H9 (cell line): ENCODE measurements at places on chromosomes 12 and 14. TPM values are rescaled to one million over a fixed set of nuclear protein-coding genes. Genes with fewer than 3 reads are reported as not detected.

GRCh38 chr14:90593254-90594040 lies 196.6 kb downstream of the CALM1 start:
- DNase-seq, result no peak

GRCh38 chr14:62206456-62206855 lies 444.2 kb downstream of the SNAPC1 start:
- DNase-seq, result no peak

GRCh38 chr12:45622210-45622937 lies 107.1 kb upstream of the ARID2 start:
- no peak for DNase-seq

DNA sequence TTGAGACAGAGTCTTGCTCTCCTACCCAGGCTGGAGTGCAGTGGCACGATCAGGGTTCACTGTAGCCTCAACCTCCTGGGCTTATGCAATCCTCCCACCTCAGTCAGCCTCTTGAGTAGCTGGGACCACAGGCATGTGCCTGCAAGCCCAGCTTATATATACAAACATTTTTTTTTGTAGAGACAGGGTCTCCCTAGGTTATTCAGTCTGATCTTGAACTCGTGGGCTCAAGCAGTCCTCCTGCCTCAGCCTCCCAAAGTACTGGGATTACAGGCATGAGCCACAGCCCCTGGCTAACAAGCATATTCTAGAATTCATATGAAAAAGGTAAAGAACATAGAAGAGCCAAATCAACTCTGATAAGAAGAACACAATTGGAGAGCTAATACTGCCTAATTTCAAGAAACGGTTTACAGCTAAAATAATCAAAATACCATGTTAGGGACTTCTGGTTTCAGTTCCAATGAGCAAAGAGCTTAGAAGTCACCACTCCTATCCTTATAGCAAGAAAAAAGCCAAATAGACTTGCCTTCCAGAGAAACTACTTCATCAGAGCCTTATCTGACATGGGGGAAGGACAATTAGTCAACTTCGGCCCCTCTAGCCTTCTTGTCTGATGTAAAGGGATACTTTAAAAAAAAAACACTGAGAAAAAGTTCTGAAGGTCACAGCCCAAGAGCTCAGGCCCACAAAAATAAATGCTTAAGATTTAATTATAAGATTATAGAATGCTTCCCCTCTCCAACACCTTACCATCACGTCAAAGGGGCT lies 37.6 kb downstream of the TMEM116 start:
- DNase-seq, result no peak

GRCh38 chr12:1094714-1095113 lies 103.7 kb downstream of the ERC1 start:
- no peak for DNase-seq

DNA sequence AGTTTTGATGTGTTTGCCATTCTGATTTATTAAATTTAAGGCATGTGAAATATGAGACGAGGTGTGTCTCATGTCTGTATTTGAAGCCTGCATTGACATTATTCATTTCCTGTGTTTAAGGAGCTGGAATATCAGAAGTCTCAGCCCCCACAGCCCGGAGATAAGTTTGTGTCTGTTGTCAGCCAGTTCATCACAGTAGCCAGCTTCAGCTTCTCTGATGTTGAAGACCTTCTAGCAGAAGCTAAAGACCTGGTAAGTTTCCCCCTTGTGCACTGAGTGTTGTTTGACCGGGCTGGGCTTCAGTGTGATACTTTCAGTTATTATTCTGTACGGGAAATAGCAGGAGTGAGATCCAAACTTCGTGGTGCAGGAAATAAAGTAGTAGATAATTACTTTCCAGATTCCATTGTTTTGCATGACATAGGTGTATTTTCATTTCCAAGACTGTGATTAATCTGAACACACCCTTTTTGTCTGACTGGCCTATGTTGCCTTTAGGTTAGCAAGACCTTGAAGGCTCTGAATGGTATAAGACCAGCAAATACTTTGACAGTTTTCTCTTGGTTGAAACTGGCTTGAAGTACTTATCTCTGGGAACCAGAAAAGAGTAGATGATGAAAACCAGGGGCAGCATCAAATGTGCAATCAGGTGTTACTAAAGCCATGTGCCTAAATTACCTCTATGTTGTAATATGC lies 101.5 kb downstream of the GPR135 start:
- no peak for DNase-seq

GRCh38 chr12:12776261-12776660 lies 9.2 kb upstream of the APOLD1 start:
- DNase-seq, result no peak

DNA sequence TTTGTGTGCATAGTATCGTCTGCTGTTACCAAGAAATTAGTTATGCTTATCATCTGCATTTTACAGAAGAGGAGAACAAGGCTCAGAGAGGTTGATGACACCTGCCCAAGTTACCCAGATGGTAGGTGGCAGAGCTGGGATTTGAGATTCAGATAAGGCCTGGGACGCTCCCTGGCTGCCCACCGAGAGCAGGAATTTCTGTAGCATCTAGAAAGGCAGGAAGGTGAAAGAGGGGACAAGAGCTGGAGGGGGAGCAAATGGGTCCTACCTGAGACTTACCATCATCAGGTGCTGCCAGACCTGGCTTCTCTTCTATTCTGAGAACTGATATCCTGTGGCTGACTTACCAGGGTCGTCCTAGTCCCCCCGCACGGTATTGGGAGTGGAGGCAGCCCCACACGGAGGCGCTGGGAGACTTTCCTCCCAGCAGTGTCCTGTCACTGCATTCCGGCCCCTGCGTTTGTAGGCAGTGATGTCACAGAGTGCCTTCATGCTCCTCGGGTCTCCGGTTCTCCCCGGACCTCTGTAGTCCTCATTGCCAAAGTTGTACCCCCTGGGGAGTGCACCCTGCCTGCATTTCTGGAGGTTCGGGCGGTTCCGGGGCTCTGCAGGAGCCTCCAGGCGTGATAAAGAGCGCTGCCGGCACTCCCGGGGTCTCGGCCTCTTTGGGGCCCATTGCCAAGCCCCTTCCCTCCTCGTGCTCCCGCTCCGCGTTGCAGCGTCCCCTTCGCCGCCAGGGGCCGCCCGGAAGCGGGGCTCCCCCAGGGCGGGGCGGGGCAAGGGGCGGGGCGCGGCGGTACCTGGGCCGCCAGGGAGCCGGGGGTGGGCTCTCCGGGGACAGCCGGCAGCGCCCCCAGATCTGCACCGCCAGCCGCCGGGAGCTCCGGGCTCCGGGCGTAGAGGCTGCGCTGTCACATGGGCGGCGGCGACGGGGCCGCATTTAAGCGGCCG lies at the start of gene CABP1:
Gene CABP1, plus strand, starts transcription at position 856 of the 951 bp plus-strand sequence. Its CDS starts 60 bp downstream, at position 916.
- DNase-seq, result peak; percentile 88

- DNase-seq, result no peak
Measured at GRCh38 chr12:79143803-79144202, 279.2 kb downstream of the SYT1 start.

GRCh38 chr14:93956514-93957332 lies 19.6 kb downstream of the ASB2 start:
- DNase-seq, result no peak

- peak; percentile 33 for DNase-seq
Measured at GRCh38 chr12:103955811-103956508, 9.7 kb upstream of the TDG start.

GRCh38 chr12:5369298-5369697 lies 62.6 kb upstream of the NTF3 start:
- no peak for DNase-seq

PMCH gene
- not detected in 2 replicates for total RNA-seq

DNAI7 gene
- total RNA-seq, result not detected in 2 replicates

PRKCH gene
- 5.2 and 6.0 TPM in 2 replicates for total RNA-seq

BCL2L14 gene
- total RNA-seq, result 0.28 and 0.42 TPM in 2 replicates

RNASE7 gene
- total RNA-seq, result not detected in 2 replicates

SAMD15 gene
- 1.1 and 2.7 TPM in 2 replicates for total RNA-seq

SLC24A4 gene
- total RNA-seq, result 0.22 and 0.24 TPM in 2 replicates

UTP20 gene
- 35.3 and 38.3 TPM in 2 replicates for total RNA-seq
